Stimulated activated CD4-positive, alpha-beta T cell treated with anti-CD3 and anti-CD28 coated beads, Interleukin-15, amount 100 ng/mL, for 1 hour (primary cell): ENCODE measurements at places on chromosomes 2 and 18.

GRCh38 chr2:47093626-47094025 lies 61.5 kb downstream of the STPG4 start:
- DNase-seq: no peak

DNA sequence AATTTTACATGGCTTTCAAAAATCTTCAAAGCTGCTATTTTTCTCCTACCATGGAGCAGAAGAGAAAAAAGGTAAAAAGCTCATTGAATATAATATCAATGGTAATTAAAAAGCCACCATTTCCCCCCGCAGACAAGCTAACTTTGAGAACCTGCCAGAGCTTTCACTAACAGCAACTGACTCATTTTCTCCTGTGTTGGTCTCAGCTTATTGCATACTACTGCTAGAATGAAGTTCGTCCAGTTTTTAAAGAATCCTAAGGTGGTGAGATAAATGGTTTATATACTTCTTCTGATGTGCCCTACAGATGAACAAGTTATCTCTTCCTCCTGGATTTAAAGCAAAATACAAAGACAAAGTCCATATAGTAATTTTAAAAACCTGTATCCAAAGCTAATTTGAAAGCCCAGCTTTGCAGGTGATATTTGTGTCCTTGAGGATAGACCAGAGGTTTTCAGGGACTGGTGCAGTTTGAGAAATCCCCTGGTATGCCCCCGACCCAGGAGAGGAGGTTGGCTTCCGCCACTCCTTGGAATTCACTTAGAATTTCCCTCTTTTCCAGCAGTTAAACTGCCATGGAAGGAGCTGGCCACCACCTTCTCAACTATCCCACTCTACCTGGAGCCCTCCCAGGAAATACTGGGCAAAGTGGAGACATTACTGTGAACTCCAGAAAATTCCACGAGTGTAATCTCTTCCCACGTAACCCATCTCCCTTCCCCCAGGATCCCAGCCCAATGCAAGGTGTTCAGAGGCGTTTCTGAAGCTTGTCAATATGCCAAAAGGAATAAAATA lies 17.5 kb downstream of the YPEL5 start:
- no peak for DNase-seq

DNA sequence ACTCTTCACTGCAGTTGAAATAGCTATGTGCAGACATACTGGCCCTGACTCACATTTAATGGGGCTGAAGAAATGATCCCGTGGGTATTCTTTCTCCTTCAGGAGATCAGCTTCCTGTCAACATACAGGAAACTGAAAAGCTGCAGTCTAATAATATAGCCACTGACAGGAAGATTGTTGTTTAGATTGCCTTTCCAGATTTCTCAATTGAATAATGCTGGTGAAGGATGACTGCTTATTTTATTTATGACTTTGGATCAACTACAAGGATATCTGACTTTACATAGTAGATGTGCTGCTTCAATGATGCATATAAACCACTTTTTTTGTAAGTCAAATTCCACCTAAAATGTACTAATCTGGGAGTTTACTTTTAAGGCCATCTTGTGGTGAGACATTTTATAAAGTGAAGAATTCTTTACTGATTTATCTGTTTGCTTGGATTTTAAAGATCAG lies 93.4 kb upstream of the MAP4K3 start:
- DNase-seq: no peak

DNA sequence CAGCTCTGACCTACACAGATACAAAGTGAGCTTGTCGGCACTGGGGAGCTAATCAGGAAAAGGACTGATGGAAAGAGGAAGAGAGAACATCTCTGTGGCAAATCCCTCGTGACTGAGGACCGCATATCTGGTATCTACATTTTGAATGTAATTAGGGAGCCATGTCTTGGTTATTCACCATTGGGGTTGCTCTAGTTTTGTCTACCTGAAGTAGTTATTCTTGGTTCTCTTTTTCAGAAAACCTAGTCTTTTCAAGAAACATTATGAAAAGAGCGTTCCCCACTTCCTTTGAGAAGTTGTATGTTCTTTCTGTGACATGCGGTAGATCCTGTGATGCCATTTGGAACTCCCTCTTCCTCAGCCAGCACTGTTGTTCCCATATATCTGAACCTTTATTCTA lies 104.4 kb downstream of the DOCK10 start:
- DNase-seq: no peak

DNA sequence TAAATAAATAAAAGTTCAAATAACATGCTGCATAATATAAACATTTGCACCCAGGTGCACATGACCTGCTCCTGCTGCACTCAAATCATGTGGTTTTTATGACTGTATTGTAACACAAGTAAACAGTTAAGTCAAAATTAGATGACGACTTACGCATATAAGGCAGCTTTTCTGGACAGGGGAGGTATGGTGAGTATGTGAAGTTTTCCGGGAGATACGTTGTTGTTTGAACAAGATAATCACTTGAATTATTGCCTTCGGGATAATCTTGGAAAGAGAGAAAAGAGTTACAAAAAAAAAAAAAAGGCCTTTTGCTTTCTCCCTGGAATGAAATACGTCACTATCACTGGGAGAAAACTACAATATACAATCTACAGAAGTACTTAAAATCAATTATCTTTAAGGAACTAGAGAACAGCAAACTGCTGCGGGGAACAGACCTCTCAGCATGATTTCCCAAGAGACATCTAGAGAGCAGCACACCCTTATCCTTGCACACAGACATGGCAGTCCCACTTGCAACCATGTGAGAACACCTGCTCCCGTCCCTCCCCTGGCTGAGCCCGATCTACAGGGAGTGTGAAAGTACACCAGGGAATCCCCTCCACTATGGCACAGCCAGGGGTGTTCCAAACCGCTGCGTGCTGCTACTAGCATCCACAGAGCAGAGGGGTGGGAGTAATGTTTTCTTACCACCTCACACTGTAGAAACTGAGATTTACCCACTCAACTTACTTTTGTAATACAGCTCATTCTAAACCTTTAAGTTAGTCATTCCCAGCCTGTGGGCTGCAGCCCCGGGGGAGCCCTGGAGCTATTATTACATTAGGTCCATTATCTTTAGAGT lies 26.3 kb downstream of the B4GALT6 start:
- no peak for DNase-seq

DNA sequence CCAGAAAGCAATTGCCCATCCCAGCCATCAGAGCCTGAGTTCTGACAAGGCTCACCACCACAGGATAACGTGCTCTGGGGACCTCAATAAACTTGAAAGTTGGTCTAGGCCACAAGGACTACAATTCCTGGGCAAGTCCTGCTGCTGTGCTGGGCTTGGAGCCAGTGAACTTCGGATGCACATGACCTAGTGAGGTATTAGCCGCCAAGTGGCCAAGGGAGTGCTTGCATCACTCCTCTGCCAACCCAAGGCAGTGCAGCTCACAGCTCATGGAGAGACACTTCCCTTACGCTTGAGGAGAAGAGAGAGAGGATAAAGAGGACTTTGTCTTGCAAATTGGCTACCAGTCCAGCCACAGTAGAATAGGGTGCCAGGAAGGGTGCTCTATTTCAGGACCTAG lies 219.6 kb downstream of the MBD2 start:
- DNase-seq: no peak

- DNase-seq: no peak
Measured at GRCh38 chr2:230218421-230218820, 1.4 kb downstream of the SP110 start.

- DNase-seq: no peak
Measured at GRCh38 chr2:99886418-99886817, 256.0 kb downstream of the AFF3 start.

DNA sequence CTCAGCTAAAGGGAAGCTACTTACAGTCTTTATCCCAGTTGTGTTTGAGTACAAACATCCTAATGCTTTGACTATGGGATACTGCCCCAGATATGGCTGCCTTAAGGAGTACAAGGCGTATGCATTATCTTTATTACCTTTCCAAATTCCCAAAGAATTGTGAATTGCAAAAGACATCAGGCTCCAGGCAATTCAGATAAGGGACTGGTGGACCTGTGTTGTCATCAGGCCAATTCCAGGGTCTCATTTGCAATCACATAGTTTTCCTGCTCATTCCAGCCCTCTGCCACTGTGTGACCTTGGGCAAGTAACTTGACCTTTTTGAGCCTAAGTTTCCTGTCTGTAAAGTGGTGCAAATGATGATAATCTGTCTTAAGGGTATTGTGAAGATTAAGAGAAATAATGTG lies 137.5 kb downstream of the FMNL2 start:
- no peak for DNase-seq

DNA sequence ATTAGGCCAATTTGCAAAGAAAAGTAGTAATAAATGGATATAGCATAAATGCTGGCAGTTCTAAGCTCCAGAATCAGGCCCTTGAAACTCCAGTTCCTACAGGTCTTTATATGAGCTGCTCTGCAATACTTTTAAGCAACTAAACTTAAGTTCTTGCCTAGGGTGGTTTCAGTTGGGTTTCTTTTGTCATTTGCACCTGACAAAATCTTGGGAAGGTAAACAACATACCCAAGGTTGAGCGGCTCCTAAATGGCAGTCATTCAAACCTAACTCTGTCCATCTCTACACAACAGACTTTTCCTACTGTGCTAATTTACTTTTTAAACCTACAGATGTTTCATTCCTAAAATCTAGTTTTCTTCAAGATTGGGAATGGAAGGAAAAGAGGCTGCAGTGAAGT lies 9.3 kb upstream of the KANSL1L start:
- DNase-seq: no peak

- DNase-seq: no peak
Measured at GRCh38 chr2:45533771-45534170, 77.3 kb downstream of the SRBD1 start.

DNA sequence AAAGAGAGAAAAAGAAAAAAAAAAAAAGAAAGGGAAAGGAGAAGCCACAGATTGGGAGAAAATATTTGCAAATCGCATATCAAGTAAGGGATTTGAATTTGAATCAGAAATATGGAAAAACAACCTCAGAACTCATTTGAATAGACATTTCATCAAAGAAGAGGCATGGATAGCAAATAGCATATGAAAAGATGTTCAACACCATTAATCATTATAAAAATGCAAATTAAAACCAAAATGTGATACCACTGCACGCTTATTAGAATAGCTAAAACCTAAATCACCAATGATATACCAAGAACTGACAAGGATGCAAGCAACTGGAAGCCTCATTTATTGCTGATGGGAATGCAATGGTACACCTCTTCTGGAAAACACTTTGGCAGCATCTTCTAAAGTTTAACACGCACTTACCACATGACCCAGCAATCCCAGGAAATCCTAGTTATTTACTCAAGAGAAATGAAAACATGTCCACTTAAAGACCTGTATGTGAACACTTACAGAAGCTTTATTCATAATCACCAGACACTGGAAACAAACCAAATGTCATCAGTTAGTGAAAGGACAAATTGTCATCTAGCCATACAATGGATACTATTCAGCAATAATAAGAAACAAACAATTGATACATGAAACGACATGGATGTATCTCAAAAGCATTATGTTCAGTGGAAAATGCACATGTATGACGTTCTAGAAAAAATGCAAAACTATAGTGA lies 10.3 kb downstream of the DNER start:
- DNase-seq: no peak

GRCh38 chr18:62128157-62128556 lies 58.7 kb downstream of the PIGN start:
- DNase-seq: no peak

DNA sequence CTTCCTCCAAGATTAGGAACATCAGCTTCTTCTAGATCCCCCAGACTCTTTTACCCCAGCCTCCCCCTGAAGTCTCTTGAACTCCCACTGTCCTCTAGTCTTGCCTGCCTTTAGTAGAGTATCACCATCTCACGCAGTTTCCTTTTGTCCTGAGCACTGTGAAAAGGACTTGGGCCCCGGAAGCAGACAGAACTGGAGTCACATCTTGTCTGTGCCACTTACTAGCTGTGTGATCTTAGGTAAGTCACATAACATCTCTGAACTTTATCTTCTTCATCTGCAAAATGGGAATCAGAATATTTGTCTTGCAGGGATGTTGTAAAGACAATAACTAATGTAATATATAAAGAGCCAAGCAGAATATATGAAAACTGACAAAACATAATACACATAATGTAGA lies 8.4 kb upstream of the TRABD2A start:
- DNase-seq: no peak

GRCh38 chr18:63309422-63309821 lies 10.1 kb downstream of the BCL2 start:
- no peak for DNase-seq

GRCh38 chr2:187477051-187477450 lies 29.0 kb upstream of the CALCRL start:
- no peak for DNase-seq

- DNase-seq: no peak
Measured at GRCh38 chr2:10982931-10983701, 71.4 kb downstream of the KCNF1 start.

DNA sequence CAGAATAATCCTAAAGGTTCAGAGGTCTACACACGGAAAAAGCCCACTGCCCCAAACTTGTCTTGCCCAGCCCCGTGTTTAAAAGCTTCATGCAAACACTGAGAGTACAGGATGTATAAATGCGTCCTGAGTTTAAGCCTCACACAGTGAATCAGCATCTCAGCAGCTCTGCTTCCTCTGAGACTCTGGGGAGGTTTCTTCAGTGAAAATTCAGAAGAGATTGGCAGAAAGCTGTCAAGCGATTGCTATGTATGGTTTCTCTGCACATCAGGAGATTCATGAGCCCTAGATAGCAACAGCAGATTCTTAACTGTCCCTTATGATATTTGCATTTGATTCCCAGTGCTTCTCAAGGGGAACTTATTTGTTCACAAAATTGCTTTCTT lies 27.1 kb downstream of the CRACDL start:
- DNase-seq: no peak

GRCh38 chr2:38435775-38436174 lies 58.7 kb upstream of the ATL2 start:
- DNase-seq: no peak

DNA sequence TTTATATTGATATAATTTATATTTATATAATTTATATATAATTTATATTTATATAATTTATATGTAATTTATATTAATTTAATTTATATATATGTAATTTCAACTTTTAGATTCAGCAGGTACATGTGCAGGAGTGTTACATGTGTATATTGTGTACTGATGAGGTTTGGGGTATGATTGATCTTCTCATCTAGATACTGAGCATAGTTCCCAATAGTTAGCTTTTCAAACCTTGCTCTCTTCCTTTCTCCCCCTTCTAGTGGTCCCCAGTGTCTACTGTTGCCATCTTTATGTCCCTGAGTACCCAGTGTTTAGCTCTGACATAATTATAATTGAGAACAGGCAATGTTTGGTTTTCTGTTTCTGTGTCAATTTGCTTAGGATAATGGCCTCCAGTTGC lies 1335.3 kb upstream of the CDH2 start:
- no peak for DNase-seq

DNA sequence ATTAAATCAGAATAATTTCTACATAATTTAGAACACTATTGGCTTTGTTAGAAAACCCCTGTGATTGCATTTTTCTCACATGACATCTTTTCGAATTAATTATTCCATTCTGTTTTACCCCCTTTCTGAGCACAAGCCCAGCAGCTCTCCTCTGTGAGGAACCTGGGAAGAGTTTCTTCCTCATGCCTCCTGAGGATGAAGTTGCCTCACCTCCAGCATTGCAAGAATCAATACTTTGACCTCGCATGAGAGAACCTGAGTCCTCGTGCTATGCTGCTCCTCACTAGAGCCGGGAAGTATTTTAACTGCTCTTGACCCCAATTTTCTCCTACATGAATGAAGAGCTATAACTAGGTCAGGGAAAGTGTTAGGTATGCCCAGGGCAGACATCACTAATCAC lies 77.1 kb upstream of the RAPH1 start:
- DNase-seq: no peak

GRCh38 chr18:2302012-2302411 lies 269.3 kb downstream of the METTL4 start:
- DNase-seq: no peak
